Astrocyte of the hippocampus (primary cell): ENCODE measurements at places on chromosomes 3 and 15.

- DNase-seq = no peak
These were observed 396.4 kb downstream of the NLGN1 start for GRCh38 chr3:173793963-173794362.

GRCh38 chr3:42277676-42278075 is 11.7 kb upstream of the CCK start:
- no peak for DNase-seq

- no peak for DNase-seq
These were observed 45.9 kb downstream of the CMSS1 start for GRCh38 chr3:99863588-99863987.

DNA sequence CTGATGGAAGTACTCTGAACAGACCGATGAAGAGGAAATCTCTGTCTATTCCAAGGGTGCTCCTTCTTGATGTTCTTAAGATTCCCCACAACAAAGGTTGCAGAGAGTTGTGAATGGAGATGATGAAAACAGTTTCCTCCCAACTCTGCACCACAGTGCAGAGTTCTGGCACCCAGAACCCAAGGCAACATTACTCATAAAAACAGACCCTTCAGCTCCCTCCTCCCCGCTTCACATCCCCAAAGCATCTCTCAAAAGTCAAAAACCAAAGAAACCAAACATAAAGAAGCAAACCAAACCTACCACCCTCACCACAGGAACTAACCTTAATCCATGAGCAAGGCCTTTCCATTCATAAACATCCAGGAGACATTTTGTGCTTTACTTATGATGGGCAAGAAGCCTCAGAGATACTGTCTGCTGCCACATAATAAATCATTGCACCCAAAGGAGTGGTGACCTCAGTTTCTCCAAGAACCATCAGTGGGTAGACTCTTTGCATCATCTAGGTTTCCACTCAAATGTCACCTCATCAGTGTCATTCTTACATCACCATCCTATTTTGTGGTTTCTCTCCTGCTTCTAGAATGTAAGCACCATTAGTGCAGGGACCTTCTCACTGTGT is 13.2 kb downstream of the PCOLCE2 start:
- no peak for DNase-seq

GRCh38 chr3:55191911-55192775 is 264.3 kb upstream of the LRTM1 start:
- DNase-seq = peak; percentile 88

DNA sequence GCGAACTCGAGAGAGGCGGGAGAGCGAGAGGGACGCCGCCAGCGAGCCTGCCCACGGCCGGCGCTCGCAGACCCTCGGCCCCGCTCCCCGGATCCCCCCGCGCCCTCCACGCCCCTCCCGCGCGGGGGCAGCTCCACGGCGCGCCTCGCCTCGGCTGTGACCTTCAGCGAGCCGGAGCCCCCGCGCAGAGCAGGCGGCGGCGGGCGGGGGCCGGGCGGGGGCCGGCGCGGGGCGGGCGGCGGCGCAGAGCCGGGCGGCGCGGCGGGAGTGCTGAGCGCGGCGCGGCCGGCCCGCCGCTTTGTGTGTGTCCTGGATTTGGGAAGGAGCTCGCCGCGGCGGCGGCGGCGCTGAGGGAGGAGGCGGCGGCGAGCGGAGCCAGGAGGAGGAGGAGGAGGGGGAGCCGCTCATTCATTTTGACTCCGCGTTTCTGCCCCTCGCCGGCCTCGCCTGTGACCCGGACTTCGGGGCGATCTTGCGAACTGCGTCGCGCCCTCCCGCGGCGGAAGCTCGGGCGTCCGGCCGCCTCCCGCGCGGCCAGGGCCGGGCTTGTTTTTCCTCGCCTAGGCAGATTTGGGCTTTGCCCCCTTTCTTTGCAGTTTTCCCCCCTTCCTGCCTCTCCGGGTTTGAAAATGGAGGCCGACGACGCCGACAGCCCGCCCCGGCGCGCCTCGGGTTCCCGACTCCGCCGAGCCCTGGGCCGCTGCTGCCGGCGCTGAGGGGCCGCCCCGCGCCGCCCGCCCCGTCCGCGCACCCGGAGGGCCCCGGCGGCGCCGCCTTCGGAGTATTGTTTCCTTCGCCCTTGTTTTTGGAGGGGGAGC is 524 bp downstream of the IGF1R start:
- DNase-seq = peak; percentile 82

GRCh38 chr3:39202094-39202493 is 9.7 kb upstream of the XIRP1 start:
- DNase-seq = no peak

DNA sequence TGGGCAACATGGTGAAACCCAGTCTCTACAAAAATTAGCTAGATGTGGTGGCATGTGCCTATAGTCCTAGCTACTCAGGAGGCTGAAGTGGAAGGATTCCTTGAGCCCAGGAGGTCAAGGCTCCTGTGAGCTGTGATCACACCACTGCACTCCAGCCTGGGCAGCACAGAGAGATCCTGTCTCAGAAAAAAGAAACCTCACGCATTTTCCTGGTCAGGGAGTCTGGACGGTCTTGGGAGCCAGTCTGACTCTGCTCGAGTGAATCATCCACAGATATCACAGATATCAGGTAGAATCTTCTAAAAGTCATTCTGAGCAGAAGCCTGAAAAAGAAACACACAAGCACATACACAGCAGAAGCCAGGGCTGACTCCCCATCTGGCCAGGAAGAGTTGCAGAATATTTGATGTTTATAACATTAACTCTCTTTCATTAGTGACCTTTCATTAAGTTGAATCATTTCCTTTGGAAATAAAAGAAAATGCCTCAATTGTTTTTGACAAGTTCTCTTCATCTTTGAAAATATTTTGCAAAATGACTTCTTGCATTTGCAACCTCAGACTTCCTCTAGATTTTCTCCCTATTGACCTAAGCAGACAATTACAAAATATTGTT is 56.5 kb upstream of the ABHD17C start:
- no peak for DNase-seq

DNA sequence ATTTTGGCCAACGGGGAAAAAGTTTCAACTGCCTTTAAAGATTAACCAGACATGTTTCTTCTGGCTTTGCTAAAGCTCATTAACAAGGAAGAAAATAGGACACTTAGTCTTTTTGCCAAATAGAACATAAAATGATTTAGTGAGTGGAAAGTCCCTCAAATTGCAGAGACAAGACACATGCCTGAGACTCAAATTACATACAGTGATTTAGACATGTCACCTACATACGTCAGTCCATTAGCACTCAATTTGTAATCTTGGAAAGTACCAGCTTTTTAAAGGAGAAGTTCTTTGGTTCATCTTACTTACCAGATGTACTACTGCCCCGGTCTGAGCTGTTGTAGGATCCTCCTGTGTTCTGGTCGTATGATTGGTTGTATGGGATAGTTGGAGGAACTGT is 1134.2 kb downstream of the ROBO1 start:
- peak; percentile 15 for DNase-seq

DNA sequence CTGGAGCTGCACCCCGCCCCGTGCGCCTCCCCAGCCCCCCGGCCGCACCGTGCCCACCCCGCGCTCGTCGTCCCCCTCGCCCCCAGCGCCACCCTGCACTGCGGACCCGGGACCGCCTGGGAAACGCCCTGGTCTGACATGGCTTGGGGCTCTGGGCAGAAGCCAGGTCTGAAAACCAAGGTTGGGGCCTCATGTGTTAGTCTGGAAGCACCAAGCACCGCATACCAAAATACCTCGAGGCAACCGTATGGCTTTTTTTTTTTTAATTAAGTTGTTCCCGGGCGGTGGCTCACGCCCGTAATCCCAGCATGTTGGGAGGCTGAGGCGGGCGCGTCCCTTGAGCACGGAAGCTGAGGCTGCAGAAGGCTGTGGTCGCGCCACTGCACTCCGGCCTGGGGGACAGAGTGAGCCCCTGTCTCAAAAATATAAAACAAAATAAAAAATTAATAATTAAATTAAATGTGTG is 91.5 kb upstream of the CHD2 start:
- peak; percentile 74 for DNase-seq

GRCh38 chr3:115996420-115997108 is 373.3 kb downstream of the GAP43 start:
- DNase-seq = no peak

DNA sequence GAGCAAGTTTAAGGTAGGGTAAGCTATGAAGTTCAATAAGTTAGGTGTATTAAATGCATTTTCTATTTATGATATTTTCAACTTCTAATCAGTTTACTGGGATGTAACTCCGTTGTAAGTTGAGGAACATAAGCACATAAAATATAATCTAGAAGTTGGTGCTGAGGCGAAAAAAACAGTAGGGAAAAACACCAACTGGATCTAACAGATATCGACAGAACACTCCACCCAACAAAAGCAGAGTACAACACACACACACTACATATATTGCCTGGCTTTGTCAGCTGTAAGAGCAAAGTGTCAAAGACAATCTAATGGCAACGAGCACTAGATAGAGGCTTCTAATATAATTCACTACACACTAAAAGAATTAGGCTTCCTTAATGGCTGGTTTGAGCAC is 8.4 kb downstream of the PIK3R4 start:
- no peak for DNase-seq

DNA sequence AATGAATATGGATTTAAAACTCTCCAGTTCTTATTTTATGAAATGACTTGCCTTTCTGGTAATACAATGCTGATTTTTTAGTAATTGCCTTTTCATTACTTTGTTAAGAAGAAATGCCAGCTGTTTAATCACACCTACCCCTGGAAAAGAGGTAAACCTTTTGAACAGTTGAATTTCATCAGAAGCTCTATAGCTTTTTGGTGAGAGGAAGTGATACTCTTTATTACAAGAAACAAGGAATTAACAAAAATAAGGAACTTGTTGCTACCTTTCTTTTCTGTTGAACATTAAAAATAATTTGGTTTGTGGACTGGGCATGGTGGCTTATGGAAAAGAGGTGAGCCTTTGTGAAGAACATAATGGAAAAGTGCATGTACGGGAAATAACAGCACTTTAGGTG is 19.7 kb downstream of the BLOC1S6 start:
- no peak for DNase-seq

- DNase-seq = no peak
These were observed 123.6 kb downstream of the VPS13C start for GRCh38 chr15:61936528-61937195.
